ENCODE measurements at places on chromosomes 4 and X.

DNA sequence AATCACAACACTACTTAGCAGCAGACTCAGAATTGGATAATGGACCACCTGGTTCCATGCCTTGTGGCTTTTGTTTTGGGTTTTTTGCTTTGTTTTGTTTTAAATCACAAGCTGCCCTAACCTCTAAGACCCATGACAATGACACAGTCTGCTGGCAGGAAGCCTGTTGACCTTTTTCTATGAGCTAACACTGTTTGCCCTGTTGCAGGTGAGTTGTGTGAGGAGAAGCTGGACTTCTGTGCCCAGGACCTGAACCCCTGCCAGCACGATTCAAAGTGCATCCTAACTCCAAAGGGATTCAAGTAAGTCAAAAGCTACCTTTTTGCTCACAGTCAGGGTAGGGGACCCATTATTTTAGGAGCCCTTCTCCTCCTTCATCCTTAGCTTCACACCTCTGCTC lies 110.8 kb upstream of the PACRGL start:
- DNase-seq: no peak

GRCh38 chr4:73711989-73712388 lies 28.4 kb upstream of the CXCL8 start:
- DNase-seq: no peak

DNA sequence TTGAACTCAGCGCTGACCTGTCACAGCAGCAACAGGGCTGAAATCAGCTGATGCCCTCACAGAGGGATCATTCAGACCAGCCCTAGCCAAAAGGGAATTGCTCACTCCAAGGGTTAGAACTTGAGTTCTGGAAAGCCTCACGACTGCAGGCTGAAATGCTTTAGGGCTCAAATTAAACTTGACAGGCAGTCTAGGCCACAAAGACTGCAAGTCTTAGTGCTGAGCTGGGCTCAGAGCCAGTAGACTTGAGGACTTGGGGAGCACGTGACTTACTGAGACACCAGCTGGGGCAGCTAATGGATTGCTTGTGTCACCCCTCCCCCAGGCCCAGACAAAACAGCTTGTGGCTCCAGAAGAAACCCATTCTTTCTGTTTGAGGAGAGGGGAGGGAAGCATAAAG lies 119.0 kb upstream of the SLC6A14 start:
- peak; percentile 28 for DNase-seq

- DNase-seq: peak; percentile 68
Measured at GRCh38 chrX:105315248-105315647, 94.8 kb upstream of the TEX13A start.

DNA sequence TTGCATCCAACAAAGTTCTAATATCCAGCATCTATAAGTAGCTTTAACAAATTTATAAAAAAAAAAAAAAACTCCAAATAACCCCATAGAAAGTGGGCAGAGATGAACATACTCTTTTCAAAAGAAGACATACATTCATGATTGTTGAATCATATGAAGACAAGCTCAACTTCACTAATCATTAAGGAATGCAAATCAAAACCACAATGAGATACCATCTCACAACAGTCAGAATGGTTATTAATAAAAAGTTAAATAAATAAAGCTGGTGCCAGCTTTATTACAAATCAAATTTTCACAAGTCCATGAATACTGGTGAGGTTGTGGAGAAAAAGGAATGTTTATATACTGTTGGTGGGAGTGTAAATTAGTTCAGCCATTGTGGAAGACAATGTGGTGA lies 592.0 kb downstream of the IQCM start:
- DNase-seq: peak; percentile 44

Data from epithelial cell of esophagus (primary cell).